Glutamatergic neuron (in vitro differentiated cells): ENCODE measurements at places on chromosomes 12 and 14. TPM values are rescaled to one million over a fixed set of nuclear protein-coding genes. Genes with fewer than 3 reads are reported as not detected.

- DNase-seq = no peak
These were observed 161.0 kb downstream of the SLC38A4 start for GRCh38 chr12:46664761-46665287.

DNA sequence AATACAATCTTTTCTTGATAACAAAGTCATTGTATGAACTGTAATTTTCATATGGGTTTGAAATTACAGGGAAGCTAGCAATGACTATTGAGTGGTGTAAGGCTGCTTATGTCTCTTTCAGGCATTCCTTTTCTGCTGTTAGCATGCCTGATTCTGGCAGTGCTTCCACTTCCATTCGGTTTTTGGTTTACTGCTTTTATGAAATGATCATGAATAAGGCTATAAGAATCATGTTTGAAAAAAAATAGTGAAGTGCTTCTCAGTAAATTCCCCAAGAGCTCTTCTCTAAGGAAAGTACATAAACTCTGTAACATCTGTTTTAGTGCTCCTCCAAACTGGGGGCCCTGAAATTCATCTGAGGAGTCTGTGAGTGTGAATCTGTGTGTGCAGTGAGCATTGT, 434.0 kb upstream of the RGS6 start:
- no peak for DNase-seq

DNA sequence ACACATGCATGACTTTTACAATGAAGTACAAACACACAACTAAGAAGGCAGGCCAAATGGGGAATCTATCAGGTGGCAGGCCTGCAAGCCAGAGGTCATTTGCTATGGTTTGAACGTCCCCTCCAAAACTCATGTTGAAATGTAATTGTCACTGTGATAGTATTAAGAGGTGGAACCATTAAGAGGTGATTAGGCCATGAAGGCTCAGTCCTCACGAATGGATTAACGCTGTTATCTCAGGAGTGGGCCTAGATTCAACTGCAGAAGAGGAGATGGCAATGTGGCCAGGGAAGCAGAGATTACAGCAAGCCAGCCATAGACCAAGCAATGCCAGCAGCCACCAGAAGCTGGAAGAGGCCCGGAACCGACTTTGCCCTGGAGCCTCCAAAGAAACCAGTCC, 13.5 kb upstream of the ACTR6 start:
- no peak for DNase-seq

GRCh38 chr12:14275886-14276285, 89.6 kb upstream of the ATF7IP start:
- no peak for DNase-seq

DNA sequence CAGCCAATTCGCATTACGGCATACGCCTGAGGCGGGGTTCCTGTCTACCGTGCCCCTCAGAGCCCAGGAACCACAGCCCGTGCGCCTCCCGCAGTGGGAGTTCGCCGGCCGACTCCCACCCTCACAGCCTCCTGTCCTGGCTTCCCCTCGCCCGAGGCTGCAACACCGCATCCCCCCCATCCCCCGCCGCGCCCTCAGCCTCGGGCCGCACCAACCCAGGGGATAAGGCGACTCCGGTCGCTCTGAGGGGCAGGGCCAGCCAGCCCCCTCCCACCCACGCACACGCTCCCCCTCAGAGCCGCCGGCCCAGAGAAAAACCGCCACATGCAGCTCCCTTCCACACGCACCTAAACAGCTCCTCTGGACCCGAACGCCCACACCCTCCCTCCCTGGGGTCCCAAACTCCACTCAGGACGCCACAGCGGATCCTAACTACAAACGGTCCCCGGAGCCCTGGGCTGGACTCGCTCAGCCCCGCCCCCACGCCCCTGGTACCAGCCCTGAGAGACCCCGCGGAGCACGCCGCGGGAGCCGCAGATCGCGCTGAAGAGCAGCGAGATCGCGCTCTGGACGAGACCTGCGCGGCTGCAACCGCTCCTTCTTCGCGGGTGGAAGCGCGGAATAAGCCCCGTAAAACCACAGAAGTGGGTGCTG, at the start of gene C14orf39:
TSS of gene C14orf39 (minus strand) at position 466 of the 654 bp plus-strand sequence. CDS start 985 bp downstream, outside the sequence.
- DNase-seq = peak; percentile 84

GRCh38 chr12:95380997-95381786, 92.8 kb upstream of the METAP2 start:
- no peak for DNase-seq

GRCh38 chr12:104226672-104227071, 11.1 kb downstream of the TXNRD1 start:
- DNase-seq = no peak

DNA sequence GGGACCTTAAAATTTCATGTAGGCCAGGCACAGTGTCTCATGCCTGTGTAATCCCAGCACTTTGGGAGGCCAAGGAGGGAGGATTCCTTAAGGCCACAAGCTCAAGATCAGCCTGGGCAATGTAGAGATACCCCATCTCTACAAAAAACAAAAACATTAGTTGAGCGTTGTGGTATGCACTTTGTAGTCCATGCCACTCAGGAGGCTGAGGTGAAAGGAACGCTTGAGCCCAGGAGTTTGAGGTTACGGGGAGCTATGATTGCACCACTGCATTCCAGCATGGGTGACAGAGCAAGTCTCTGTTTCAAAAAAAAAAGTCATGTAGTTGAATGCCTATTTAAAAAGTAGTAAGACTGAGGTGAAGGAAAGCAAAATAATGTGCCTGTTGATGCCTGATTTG, 83.5 kb downstream of the TTC6 start:
- DNase-seq = no peak

ACTR6 gene
- total RNA-seq = 36.0 TPM

GPX2 gene
- total RNA-seq = 1.3 TPM

MMP19 gene
- not detected for total RNA-seq

RBP5 gene
- total RNA-seq = 1.2 TPM
